HS-5 (cell line): ENCODE measurements at places on chromosomes 5 and 9.

DNA sequence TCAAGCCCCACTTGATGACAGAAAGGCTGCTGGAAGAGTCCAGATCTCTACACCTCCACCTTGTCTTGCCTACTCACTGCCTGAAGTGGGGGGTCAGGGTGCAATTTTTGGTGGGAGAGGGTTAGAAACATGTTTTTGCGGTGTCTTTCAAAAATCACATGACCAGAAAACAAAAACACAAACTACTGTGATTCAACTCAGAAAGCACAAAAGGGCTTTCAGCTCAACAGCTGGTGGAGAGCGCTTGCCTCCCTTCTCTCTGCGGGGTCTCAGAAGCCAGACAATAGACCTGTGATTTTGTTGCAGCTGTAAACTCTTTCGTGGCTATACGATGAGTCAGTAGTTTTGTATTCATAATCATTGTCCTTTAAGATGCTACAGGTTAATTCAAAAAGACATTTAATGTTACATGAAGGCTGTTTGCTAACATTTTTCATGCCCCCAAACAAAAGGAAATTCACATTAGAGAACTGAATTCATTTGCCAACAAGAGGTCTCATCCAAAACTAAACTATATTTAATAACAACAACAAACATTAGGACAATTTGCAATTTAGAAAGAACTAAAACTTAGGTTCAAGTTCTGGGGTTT, 172.6 kb upstream of the RAI14 start:
- DNase-seq = no peak

DNA sequence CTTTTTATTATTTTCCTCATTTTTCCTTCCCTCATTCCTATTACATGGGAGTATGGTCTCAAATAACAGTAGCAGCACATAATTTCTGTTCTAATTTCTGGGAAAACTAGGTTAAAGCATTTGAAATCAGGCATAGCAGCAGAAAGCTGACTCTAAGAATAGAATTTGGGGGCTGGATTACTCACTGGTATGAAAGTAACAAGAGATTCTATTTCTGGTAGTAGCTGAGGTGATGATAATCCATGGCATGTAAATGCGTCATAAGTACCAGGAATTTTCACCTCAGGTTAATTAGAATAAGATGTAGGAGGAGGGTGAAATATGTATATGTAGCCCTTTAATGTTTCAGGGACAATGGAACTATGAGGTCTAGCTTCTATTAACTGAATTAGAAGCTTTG, 662.0 kb downstream of the PTPRD start:
- DNase-seq = peak; percentile 20

GRCh38 chr9:128340691-128341434, 536 bp downstream of the SLC27A4 start:
- no peak for DNase-seq

GRCh38 chr9:125142560-125143376, 560 bp downstream of the SCAI start:
- no peak for DNase-seq

DNA sequence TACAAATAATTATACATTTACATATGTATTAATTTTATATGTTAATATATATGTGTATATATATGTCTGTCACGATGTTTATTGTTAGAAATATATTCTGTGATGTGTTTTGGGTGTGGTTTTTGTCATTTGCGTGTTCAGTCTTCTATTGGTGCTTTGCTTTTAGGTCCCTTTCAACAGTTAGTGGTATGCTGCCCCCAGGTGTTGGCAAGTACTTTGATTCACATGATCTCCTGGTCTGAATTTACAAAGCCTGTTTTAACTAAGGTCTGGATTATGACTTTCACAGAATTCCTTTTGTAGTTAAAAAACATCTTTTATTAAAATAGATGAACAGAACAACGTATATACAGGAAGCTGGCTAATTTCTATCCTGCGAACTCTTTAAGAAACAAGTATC, 271.5 kb downstream of the CCDC171 start:
- DNase-seq = no peak

DNA sequence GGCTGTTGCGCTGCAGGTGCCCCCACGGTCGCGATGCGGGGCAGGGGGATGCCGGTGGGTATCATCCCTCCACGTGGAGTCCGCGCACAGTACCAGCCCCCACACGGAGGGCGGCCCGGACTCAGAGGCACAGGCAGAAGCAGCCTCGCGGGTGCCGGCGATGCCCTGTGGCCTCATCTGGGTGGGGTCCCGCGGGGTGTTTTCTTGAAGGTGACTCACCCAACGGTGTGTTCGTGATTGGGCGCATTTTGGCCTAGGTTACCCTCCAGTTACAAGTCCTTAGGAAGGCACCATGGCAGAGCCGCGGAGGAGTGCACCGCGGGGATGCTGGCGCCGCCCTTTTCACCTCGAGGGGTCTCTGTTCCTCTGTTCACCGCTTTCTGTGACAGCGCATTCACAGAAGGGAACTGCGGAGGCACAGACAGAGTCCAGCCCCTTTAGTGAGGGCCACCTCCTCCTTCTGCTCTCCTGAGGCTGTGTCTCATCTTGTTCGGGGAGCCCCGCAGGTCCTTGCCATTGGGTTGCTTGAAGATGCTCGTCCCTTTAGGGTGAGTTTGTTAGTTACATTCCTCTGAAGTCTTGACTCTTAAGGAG, 21.6 kb upstream of the EXOC3 start:
- no peak for DNase-seq

DNA sequence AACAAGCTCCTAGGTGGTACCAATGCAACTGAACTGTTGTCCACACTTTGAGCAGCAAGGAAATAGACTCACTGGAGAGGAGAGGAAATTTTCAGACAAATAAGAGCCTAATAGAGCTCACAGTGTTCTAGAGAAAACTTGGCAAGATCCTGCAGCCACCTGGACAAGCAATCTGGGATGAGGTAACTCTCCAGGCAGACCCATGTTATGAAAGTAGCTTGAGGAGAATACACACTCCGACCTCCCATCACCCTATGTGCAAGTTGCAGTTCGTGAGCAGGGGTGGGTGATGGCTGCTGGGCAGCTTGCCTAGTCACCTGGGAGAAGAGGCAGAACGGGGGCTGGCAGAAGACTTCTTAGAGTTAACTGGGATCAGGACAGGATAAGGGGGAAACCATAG, 102.2 kb downstream of the KLF4 start:
- no peak for DNase-seq

- DNase-seq = no peak
Observed at GRCh38 chr9:111381006-111381405, 51.0 kb upstream of the OR2K2 start.

- no peak for DNase-seq
Observed at GRCh38 chr9:109599711-109600110, 101.6 kb upstream of the PTPN3 start.

- no peak for DNase-seq
Observed at GRCh38 chr9:27369591-27369990, 72.6 kb upstream of the EQTN start.

DNA sequence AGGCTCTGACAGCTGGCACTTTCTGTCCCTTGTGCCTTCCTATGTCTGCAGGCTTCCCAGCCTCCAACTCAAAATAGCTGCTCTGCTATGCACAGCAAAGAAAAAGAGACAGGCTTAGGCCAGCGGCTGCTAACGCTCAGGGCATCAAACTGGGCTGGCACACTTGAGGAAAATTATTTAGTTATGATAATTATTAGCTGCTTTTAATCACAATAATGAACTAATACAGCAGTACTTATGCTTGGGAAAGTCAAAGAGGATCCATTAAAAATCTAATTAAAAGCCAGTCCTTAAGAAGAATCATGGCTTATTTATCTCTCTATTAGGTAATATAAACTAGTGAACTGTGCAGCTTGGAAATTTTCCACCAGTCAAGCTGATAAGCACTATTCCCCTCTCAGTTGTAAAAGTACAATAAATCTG, 233.2 kb downstream of the SLIT3 start:
- DNase-seq = no peak

GRCh38 chr5:159602434-159602833, 272.1 kb upstream of the IL12B start:
- DNase-seq = no peak

DNA sequence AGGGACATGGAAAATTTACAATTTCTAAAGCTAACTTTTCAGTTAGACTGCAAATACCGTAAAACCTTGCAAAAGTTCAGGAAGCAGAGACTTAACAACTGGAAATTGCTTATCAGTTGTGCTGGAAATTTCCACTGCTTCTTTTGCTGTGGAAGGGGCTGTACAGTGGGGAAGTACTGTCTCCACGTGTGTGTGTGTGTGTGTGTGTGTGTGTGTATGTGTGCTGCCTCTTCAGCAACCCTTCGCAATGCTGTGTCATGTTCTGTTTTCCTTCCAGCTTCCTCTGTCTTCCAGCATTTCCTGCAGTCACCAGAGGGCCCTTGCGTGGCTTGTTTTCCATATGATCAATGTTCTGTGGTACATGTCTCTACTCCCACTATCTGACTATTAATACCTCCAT, 87.5 kb upstream of the RANBP3L start:
- no peak for DNase-seq

DNA sequence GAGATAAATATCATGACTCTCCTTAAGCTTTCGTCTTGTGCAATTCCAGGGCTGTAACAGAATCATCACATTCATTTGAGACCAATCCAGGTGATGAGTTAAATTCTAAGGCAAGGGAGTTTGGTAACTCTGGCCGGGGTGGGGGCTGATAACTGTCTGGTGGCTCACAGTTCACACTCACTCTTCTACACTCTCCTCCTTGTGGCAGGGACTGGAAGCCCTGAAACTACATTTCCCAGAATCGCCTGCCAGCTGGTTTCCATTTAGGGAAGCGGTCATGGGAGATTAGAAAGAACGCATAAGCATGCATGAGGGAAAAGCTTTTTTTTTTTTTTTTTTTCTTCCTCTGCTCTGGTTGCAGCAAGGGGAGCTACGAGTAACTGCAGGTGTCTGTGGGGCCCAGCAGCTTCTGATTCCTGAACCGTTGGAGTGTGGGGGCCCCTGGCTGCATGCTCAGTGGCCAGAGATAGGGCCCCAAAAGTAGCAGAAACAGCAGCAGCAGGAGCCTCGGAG, 154.8 kb upstream of the TBC1D2 start:
- no peak for DNase-seq

GRCh38 chr5:179288101-179288808, 57.0 kb downstream of the ADAMTS2 start:
- DNase-seq = no peak

- DNase-seq = no peak
Observed at GRCh38 chr5:97914483-97914882, 731.4 kb upstream of the RIOK2 start.

GRCh38 chr5:133848341-133848811, 120.0 kb downstream of the C5orf15 start:
- DNase-seq = no peak

DNA sequence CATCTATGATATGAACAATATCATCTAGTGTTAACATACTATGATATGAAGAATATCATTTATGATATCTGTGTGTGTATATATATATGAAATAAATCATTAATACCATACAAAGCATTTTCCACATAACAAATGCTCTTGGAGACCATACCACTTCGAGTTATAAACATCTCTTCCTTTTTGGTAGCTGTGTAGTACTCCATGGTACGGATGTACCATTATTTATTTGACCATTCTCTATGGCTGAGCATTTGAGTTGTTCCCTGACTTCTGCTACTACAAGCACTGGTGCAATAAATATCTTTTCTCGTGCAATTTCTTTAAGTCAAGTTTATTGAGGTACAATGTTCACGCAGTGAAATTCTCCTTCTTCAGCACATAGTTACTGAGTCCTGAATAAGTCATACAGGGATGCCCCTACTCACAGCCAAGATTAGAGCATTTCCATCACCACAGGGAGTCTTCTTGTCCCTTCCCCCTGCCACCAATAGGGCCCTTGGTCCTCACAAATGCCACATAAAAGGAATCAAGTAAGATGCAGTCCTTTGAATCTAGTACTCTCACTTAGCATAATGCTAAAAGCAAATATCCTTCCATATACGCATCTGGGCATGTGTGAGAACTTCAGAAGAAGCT, 75.2 kb upstream of the SLC25A48 start:
- no peak for DNase-seq

DNA sequence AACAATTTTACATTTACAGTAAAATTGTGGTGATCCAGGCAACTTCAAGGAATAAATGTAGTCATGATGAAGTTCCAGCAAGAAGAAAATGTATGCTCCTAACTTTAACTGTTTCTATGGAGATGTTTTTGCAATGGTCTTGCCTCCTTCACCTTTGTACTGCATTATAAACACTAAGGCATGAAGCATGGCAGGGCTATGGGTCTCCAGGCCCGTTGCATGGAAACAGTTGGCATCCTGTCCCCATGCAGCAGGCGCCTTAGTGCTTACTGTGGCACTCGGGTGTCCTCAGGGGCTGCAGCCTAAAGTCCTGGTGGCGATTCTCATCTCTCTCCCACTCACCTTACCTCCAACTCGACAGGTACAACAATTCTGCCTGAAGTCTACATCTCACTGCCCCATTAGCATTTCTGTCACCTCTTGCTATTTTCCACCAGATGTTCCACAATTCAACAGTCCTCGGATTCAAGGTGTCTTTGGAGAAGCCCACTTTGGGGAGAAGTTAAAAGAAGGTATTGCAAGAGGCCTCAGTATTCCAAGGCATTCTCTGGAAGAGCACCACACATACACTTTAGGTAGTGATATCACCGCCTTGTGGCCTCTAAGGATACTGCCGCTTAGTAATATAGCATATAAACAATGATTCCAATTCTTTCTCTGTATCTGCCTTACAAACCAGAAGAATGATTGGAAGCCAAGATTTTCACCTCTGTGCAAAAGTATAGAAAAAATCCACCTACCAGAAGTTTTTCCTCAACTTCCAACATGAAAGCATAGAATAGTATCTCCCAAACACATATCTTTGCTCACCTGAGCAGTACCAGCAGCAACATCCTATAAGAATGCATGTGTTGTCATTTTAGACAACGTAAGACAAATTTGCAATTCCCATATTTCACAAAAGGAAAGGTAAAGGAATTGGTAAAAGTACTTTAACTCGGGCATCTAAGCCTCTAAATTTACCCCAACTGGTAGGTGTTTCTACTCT, 5.1 kb downstream of the LIFR start:
- DNase-seq = no peak

DNA sequence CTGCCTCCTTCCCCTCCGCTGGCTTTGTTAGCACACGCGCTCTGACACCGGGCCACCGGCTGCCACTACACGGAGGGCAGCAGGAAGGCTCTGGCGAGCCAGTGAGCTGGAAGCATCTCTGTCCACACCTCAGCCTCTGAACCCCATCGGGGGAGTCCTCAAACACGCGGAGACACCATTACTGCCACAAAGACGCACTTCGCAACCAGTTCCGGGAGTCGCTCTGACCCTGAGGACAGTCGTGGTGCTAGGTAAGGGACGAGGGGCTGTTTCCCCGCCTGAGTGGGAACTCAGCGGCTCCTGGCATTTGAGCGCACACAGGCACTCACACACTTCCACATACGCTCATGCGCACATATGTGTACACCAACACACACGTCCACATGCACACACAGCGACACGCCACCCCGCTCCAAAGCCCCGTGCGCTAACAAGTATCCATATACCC, 160.0 kb downstream of the C9orf152 start:
- DNase-seq = no peak

DNA sequence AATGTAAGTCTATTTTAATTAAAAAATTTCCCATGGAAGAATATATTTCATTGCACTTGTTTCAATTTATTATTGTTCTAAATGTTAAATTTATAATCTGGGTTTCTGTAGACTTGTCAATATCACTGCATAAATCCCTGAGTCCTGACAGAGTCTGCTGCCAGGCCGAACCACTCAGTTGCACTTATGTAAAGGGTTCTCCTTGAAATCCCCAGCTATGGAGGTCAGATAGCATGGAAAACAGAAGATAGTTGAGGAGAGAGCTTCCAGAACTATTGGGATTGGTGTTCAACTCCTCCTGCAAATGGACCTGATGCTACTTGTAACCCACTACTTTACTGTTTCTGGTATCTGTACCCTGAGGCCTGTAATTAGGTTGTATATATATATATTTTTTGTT, 37.2 kb downstream of the KDM4C start:
- DNase-seq = no peak
